Activated CD4-positive, alpha-beta T cell treated with anti-CD3 and anti-CD28 coated beads, Interleukin-2, amount 50 U/mL, for 1 hour (primary cell): ENCODE measurements at places on chromosomes 2 and 18.
A peak's percentile ranks its signal among the peaks of the same experiment; 100 is the strongest.

DNA sequence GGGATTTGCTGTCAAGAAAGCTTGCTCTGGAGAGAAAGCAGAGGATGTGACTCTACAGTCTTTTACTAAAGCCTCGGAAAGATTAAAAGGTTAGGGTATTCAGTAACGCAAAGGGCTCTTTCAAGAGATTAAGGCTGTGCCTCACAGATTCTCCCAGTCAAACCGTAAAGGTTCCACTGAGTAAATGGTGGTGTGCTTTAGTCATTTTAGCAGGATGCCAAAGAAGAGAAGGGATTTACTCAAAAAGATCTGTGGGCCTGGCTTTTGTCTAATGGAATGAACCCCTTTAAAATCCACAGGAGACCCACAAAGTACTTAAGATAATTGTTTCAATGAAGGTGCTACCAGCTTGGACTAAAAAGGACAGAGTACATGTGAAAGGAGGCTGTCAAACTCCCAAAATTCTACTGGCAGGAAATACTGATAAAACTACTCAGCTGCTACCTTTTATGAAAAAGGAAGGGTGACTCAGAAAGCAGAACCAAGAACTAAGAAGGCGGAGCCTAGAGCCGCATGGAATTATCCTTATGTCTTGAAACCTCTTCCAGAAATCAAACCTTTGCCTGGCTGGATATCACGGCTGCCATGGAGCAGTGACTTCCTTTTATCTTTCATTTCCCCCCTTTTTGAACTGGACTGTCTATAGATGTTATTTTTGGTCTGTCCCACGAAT, 670.2 kb upstream of the ZEB2 start:
- no peak for DNase-seq

GRCh38 chr2:8214036-8214615, 467.7 kb upstream of the ID2 start:
- no peak for DNase-seq

DNA sequence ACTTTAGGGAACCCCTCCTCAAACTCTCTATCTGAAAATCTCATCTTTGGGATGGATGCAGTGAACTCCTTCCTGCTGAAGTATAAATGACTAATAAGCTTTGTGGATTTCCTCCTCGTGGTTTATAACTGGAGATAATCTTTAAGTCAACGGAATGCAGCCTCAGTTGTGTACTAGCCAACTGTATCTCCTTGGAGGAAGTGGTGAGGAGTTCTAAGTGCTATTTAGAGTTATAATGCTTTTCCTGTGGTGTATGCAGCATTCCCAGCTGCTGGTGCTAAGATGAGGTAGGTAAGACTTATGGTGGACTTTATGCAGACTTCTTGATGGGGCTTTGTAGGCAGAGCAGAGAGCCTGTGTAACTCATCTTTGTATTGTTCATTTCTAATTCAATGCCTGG, 90.9 kb downstream of the LYPD6B start:
- DNase-seq: no peak

- DNase-seq: no peak
These were observed 123.3 kb downstream of the LTBP1 start for GRCh38 chr2:33069894-33070651.

DNA sequence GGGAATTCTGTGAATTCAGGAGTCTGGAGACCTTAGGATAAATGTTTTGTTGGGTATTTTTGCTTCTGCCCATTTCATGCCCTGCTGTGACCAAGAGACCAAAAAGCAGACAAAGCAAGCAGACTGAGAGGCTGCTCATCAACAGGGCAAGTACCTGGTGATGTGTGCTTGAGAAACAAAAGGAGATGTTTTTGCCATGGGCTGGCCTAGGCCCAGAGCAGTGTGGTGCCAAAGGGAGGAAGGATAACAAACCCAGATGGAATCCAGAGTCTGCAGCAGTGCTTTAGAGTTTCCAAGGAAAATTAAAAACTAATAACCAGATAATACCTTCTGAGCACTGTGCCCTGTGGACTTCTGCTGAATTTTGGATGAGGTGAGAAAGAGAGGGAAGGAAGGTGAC, 538.4 kb downstream of the STK39 start:
- DNase-seq: no peak

DNA sequence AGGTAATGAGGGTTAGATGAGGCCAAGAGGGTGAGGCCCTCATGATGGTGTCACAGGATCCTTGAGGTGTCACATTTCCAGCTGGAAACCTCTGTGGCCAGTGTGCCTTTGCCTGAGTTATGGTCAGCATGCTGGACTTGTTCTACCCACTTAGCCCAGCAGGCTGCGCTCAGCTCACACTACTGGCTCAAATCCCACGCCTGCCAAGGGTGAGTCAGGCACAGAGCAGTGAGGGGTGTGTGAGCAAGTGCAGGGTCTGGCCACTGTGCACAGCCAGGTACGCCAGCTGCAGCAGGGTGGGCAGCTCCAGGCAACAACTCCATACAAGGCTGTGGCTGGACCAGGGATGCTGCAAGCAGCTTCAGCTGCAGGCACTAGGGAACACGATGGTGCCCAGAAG, 616.6 kb upstream of the FSHR start:
- DNase-seq: no peak

- no peak for DNase-seq
These were observed 398.9 kb downstream of the TRIB2 start for GRCh38 chr2:13115643-13116042.

DNA sequence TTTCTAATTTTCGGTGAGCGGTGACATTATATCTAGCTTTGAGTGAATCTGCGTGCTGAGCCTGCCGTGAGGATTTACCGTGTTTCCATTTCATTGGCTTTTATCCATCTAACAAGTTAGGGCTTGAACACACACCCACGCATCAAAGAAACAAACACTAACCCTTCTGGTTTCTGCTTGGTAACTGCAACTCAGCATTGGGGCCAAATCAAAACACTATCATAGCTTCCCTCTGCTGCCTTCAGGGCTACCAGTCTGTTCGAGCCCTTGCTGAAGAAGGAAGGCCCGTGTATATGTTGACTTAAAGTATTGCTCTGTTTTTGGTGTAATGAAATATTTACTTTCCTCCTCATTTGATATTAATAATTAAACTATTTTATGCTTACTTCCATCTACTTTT, 227.2 kb downstream of the PHLPP1 start:
- DNase-seq: no peak

DNA sequence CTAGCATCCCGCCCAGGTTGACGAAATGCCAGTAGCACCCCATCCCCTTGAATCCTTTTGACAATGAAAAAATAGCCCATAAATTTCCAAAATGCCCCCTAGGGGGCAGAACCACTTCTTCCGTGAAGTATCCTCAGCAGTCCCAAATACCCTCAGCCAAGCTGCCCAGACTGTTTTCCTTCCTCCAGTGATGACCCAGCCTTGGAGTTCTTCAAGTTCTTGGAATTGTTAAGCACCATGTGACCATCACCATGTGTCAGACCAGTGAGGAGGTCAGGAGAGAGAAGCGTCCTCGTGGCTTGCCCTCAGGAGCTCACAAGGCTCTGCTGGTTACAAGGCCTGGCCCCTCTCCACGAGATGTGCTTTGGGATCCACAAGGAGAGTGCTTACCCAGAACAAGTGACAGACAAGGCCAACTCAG, 1.4 kb upstream of the SLC23A3 start:
- peak; percentile 8 for DNase-seq

DNA sequence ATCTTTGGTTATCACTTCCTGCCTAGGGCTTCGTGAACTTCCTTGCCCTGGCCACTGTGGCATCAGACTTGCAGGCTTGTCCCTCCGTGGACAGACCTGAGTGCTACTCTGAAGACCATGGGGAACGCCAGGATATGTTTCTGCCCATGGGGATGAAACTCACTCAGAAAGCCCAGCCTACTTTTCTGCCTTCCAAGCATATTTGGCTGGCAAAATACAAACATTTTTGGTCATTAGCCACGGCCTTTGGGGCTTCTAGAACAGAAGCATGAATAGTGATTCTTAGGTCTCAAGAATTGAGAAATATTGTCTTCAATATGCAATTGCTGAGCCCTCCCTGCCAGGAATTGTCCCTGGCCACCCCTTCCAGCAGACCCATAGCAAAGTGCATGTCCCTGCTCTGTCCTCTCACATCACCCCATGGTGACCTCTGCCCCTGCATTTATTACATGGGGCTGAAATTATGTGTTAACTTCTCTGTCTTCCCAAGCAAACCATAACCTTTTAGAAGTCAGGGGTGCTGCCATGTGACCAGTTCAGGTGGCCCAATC, 152.4 kb downstream of the OSR1 start:
- DNase-seq: no peak

DNA sequence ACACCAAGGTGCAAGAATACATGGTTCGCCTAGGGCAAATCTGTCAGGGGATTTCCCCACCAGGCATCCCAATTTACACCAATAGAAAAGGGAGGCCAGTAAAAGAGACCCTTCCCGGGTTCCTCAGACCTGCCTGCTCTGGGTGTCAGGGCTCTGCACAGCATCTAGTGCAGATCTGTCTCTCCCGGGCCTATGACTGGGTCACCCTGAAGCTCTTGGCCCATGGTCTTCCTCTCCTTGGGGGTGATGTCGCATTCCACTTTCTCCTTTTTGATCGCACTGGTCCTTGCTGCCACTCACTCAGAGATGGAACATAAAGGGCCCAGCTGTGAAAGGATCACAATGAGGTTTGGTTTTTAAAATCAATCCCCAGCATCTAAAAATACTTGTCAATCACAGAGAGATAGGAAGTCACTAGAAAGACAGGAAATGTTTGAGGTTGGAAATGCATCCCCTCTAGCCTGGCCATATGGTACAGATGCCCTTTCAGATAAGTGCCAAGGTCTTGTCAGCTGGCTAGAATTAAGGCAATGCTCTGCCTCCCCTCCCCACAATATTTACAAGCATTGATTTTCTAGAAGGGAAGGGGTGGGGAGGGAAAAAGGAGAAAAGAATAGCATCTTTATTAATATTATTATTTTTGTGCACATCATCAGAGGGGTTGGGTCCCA, 34.9 kb upstream of the AFTPH start:
- no peak for DNase-seq

GRCh38 chr2:179991344-179991743, 15.8 kb downstream of the CWC22 start:
- no peak for DNase-seq

DNA sequence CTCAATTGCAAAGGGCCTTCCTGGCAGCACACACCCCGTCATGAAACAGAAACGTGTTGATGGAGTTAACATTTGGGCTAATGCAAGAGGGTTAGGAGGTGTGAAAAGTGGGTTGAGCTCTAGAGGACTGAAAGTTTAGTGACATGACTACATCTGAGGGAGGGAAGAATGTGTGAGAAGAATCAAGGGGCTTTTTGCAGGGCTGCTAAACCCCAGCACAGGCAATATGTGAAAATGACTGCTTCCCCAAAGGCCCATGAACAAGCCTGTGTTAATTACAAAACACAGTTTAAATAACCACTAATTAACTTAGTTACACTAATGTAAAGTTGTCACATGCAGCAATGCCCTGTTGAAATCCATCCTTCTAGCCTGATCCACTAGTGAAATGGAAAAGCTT, 63.4 kb upstream of the PEX13 start:
- DNase-seq: no peak

GRCh38 chr2:32278478-32278853, 762 bp downstream of the YIPF4 start:
- no peak for DNase-seq

DNA sequence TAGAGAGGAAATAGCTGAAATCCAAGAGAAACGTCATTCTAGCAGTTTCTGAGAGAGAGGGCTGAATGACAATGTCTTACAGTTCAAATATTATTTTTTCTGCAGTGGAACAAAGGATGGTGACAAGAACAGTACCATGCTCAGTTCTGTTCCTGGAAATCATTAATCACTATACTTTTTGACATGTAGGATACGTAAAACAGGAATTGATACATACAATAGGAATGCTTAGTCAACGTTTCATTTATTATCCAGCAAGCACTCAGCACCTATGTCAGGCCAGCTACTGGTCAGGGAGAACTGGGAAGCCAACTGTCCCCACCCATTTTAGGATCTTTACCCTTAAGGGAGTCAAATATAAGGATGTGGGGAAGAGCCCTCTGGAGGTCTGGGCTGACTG, 114.7 kb downstream of the DHRS9 start:
- DNase-seq: no peak

DNA sequence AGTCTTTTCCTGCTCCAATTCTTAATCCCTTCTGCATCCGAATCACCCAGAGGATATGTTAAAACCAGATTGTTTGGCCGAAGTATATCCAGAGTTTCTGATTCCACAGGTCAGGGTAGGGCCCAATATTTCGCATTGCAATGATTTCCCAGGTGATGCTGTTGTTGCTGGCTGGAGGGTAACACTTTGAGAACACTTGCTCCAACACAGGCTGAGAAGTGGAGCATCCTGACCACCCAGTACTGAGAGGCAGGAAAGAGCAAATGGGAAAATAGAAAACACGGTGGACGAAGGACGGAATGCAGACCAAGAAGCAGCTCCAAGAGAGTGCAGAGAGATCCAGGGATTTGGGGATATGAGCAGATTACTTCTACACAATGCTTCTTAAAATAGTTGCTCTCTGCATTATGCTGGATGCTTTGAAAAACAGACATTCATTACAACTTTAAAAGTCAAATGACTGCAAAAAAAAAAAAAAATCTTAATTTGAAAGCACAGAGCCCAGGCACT, 362.2 kb upstream of the SLC14A2 start:
- no peak for DNase-seq

DNA sequence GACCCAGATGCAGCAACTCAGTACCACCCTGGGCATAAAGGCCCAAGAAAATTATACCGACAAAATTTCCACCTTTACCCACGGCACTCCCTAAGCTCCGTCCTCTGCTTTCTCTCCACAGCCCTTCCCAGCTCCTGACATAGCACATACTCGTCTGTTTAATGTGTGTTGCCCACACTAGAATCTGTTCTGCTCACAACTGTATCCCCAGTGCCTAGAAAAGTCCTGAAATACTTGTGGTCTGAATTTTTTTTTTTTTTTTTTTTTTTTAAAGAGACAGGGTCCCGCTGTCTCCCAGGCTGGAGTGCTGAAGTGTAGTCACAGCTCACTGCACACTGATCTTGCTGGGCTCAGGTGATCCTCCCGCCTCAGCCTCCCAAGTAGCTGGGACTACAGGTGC, 62.3 kb downstream of the ADCY3 start:
- no peak for DNase-seq

DNA sequence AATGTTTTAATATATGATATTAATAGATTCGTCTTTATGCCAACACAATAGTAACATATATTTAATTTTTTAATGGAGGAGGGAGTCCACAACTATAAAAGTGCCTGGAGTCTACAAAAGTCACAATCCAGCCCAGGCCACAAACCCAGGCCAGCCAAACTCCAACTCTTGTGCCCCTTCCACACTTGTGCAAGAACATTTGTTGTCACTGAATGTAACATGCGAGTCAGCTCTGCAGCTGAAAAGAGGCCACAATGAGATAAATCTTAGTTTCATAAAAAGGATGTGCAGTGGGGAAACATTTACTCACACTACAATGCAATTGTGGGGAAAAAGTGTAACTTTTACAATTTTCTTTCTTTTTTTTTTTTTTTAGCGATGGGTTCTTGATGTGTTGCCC, 110.8 kb downstream of the MCFD2 start:
- no peak for DNase-seq

GRCh38 chr2:55838653-55839052, 84.9 kb downstream of the EFEMP1 start:
- no peak for DNase-seq
